Activated CD4-positive, alpha-beta T cell treated with anti-CD3 and anti-CD28 coated beads, Interleukin-2, amount 10 ng/mL, durations not matched to agents 24 days and 14 days (primary cell): ENCODE measurements at places on chromosomes 5 and 9. TPM values are rescaled to one million over a fixed set of nuclear protein-coding genes. Genes with fewer than 3 reads are reported as not detected.

- no peak for DNase-seq
- no peak overlapping the region for H3K27ac ChIP-seq
- no peak overlapping the region for H3K4me3 ChIP-seq
- peaks cover 18% of the 10 kb centered on the region for H3K4me1 ChIP-seq
- H3K36me3 ChIP-seq = no peaks in the 10 kb centered on the region
Measured at GRCh38 chr5:109877670-109878045, 187.9 kb downstream of the MAN2A1 start.

DNA sequence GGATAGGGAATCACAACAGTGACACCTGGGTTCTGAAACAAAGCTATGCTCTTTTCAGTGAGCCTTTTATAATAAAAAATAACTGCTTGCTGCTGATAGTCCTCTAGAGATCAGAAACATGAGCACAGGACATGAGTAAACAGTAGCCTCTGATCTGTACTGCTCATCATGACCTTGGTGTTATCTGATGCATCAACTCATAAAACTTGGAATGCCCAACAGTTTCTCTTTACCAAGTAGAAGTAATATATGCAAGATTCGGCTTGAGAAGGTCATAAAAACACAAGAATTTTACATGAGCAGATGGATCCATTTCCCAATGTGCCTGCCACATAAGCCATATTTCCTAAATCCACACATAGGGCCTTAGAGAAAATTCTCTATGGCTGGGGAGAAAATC, 318.3 kb upstream of the GRAMD2B start:
- no peak for DNase-seq
- H3K27ac ChIP-seq = no peak overlapping the region
- H3K36me3 ChIP-seq = no peaks in the 10 kb centered on the region
- no peak overlapping the region for H3K4me3 ChIP-seq

GRCh38 chr5:172364773-172365172, 81.2 kb upstream of the UBTD2 start:
- peaks cover 4% of the 10 kb centered on the region for H3K27me3 ChIP-seq
- no peaks in the 10 kb centered on the region for H3K36me3 ChIP-seq
- no peak overlapping the region for H3K4me3 ChIP-seq
- no peak overlapping the region for H3K27ac ChIP-seq

DNA sequence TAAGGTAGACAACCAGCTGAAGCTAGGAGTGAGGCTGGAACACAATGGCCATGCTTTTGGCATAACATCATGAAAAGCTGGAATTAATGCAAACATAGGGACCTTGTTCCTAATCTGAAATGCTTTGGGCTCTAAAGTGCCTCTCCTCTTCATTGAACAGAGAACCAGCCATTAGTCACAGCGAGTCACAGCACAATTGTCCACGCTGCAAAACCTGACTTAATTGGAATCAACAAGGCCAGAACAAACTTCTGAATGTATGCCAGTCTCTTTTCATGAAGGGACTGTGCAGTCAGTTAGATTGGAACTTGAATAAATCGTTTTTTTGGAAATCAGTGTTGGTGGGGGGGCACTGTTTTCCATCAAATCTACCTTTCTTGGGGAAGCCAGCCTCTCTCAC, 96.5 kb downstream of the JAKMIP2 start:
- no peak overlapping the region for H3K4me3 ChIP-seq
- no peaks in the 10 kb centered on the region for H3K36me3 ChIP-seq
- no peaks in the 10 kb centered on the region for H3K27me3 ChIP-seq

- H3K4me3 ChIP-seq = peak overlapping the region; percentile 93
- H3K36me3 ChIP-seq = peaks cover 15% of the 10 kb centered on the region
- peak overlapping the region; percentile 94 for H3K27ac ChIP-seq
- H3K27me3 ChIP-seq = peaks cover 4% of the 10 kb centered on the region
Measured at GRCh38 chr5:176447591-176447977, 601 bp upstream of the FAF2 start.

- no peaks in the 10 kb centered on the region for H3K36me3 ChIP-seq
- no peak overlapping the region for H3K27ac ChIP-seq
- DNase-seq = no peak
- H3K4me1 ChIP-seq = no peaks in the 10 kb centered on the region
Measured at GRCh38 chr5:174229514-174230370, 184.2 kb downstream of the NSG2 start.

- no peaks in the 10 kb centered on the region for H3K36me3 ChIP-seq
- H3K4me3 ChIP-seq = no peak overlapping the region
- peaks cover 5% of the 10 kb centered on the region for H3K27me3 ChIP-seq
- DNase-seq = no peak
- no peaks in the 10 kb centered on the region for H3K4me1 ChIP-seq
Measured at GRCh38 chr9:68749579-68750159, 44.6 kb downstream of the PIP5K1B start.

GRCh38 chr5:146027751-146028150, 77.6 kb downstream of the PLAC8L1 start:
- no peak overlapping the region for H3K4me3 ChIP-seq
- no peak for DNase-seq
- H3K27me3 ChIP-seq = peaks cover 14% of the 10 kb centered on the region
- no peaks in the 10 kb centered on the region for H3K4me1 ChIP-seq
- no peak overlapping the region for H3K27ac ChIP-seq

GRCh38 chr9:13160051-13160450, 119.4 kb downstream of the MPDZ start:
- H3K4me1 ChIP-seq = no peaks in the 10 kb centered on the region
- no peak overlapping the region for H3K27ac ChIP-seq
- no peak for DNase-seq
- no peaks in the 10 kb centered on the region for H3K36me3 ChIP-seq

DNA sequence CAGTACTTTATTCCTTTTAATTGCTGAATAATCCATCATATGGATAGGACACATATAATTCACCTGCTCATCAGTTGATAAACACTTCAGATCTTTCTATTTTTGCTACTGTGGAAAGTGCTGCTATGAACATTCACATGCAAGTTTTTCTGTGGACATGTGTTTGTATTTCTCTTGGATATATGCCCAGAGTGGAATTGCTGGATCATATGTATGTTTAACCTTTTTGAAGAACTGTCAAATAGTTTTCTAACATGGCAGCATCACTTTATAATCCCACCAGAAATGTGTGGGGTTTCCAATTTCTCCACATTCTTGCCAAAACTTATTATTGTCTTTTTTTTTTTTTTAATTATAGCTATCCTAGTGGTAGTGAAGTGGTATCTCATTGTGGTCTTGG, 15.1 kb downstream of the CARTPT start:
- H3K4me3 ChIP-seq = no peak overlapping the region
- H3K4me1 ChIP-seq = no peaks in the 10 kb centered on the region
- DNase-seq = no peak
- no peak overlapping the region for H3K27ac ChIP-seq
- H3K27me3 ChIP-seq = peaks cover 13% of the 10 kb centered on the region

GRCh38 chr5:50717651-50718050, 51.2 kb downstream of the PARP8 start:
- H3K27ac ChIP-seq = no peak overlapping the region
- H3K36me3 ChIP-seq = peaks cover 27% of the 10 kb centered on the region
- no peaks in the 10 kb centered on the region for H3K27me3 ChIP-seq
- peaks cover 40% of the 10 kb centered on the region for H3K4me1 ChIP-seq

GRCh38 chr9:124000161-124000783, 11.3 kb upstream of the LHX2 start:
- no peak for DNase-seq
- H3K36me3 ChIP-seq = peaks cover 2% of the 10 kb centered on the region
- peaks cover 83% of the 10 kb centered on the region for H3K27me3 ChIP-seq
- peak overlapping the region; percentile 56 for H3K4me3 ChIP-seq
- H3K27ac ChIP-seq = peak overlapping the region; percentile 21
- peaks cover 29% of the 10 kb centered on the region for H3K4me1 ChIP-seq

DNA sequence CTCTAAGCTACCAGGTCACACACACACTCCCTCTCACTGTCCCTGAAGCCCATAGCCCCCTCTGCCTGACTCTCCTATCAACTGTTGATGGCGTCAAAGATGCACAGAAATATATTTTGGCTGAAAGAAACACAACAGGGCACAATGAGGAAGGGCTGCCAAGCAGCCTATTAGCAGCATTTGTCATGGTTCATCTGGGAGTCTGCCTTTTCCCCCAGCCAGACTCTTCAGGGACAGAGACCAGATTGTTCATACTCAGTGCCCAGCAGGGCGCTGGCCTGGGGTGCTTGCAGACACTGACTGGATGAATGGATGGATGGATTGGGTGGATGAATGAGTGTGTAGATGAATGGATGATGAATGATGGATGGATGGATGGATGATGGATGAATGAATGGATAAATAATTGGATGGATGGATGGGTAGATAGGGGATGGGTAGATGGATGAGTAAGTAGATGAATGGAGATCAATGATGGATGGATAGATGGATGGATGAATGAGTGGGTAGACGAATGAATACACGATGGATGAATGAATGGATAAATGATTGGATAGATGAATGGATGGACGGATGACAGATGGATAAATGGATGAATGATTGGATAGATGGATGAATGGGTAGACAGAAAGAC, 90.5 kb downstream of the ADAMTS2 start:
- H3K27ac ChIP-seq = no peak overlapping the region
- H3K4me1 ChIP-seq = no peaks in the 10 kb centered on the region
- H3K4me3 ChIP-seq = no peak overlapping the region
- H3K27me3 ChIP-seq = no peaks in the 10 kb centered on the region
- H3K36me3 ChIP-seq = no peaks in the 10 kb centered on the region
- DNase-seq = no peak

- no peak for DNase-seq
- H3K4me3 ChIP-seq = no peak overlapping the region
- no peaks in the 10 kb centered on the region for H3K27me3 ChIP-seq
- H3K36me3 ChIP-seq = no peaks in the 10 kb centered on the region
Measured at GRCh38 chr9:37944671-37945481, 40.9 kb upstream of the SLC25A51 start.

The NEURL1B gene
- total RNA-seq = 0.05 and 0.31 TPM in 2 replicates

The OR1Q1 gene
- total RNA-seq = not detected in 2 replicates

The UBE2QL1 gene
- 0.54 and 0.77 TPM in 2 replicates for total RNA-seq

The SLC2A8 gene
- total RNA-seq = 3.9 and 5.8 TPM in 2 replicates

The FGFR4 gene
- 1.6 and 2.4 TPM in 2 replicates for total RNA-seq

The CNOT6 gene
- total RNA-seq = 45.3 and 51.6 TPM in 2 replicates

The ANKH gene
- total RNA-seq = 41.6 and 46.7 TPM in 2 replicates
